ENCODE measurements at places on chromosomes 6 and 20.
A peak's percentile ranks its signal among the peaks of the same experiment; 100 is the strongest.

DNA sequence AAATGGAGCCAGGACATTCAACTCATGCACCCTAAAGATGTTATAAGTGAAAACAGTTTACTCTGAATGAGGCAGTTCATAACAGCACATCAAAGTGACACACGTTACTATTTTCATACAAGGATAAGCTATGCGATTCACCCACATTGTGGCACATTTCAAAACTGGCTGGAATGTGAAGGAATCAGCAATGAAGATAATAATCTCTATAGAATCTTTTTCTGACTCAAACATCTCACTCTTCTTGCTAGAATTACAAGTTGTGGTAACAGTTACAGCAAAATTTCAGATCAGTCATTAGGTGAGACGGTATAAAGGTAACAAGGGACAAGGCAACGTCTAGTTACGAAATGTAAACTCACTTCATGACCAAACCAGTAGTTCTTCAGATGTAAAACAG lies 17.5 kb downstream of the TMEM244 start:
- no peak for DNase-seq

GRCh38 chr6:124679387-124679786 lies 282.9 kb upstream of the RNF217 start:
- DNase-seq: no peak

- DNase-seq: no peak
Observed at GRCh38 chr6:170313716-170314295, 7.2 kb downstream of the FAM120B start.

DNA sequence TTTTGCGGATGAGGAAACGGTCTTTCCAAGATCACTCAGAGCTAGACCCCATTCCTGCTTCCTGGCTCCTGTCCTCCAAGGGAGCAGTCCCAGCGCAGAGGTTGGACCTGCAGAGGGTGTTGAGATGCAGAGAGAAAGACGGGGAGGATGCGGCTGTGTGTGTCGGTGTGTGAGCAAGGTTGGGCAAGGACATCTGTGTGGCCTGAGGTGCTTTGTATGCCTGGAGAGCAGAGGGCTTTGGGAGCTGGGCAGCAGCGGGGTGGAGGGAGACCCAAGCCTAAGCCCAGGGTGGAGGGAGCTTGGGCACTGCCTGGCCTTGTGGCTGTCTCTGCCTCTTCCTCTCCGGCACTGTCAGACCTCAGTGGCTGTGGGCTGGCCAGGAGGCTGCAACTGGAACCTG lies 147.4 kb upstream of the RNF24 start:
- no peak for DNase-seq

DNA sequence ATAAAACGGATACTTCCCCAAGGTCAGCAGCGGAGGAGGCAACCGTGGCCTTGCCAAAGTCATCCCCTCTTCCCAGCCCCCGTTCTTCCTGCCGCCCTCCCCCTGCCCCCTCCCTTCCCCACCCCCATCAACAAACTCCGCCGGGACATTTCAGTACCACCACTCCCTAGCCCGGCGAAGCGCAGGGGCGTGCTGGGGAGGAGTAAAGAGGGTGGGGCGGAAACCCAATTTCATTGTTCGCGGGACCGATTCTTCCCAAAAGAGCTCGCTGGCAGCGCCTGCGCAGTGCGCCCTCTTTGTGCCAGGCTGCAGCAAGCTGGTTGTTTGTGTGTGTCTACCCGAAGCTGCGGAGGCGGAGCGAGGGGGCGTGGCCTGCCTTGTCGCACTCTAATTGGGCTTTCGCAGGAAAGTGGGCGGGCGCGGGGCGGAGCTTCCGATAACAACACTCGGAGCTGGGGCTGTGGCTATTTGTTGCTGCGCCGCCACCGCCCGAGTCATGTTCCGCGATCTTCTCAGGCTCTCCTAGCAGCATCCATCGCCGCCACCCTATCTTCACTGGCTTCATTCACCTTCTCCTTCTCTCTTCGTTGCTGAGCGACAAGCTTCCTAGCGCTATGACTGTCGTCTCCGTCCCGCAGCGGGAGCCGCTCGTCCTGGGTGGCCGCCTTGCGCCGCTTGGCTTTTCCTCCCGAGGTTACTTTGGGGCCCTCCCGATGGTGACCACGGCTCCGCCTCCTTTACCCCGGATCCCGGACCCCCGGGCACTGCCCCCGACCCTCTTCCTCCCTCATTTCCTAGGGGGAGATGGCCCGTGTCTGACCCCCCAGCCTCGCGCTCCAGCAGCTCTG lies at the start of gene PNRC1:
PNRC1 (plus strand) TSS at position 471 of the 848 bp plus-strand sequence; CDS start at position 615, 144 bp downstream.
- DNase-seq: peak; percentile 98

DNA sequence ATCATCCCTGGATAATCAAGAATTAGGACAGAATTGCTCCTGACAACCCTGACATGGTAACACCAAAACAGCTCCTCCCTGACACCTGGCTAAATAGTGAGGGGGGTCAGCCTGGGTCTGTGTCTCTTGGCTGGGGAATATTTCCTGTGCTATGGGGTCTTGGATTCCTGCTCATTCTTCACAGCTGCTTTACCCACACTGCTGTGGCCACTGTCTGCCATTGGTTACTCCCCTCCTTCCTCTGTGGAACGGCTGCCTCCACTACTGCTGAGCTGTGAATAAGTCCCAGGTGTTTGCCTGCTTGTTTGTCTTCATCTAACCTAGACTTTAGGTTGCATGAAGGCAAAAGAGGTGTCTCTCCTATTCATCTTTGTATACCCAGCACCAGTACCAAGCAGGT lies 33.9 kb upstream of the TXLNB start:
- DNase-seq: no peak

DNA sequence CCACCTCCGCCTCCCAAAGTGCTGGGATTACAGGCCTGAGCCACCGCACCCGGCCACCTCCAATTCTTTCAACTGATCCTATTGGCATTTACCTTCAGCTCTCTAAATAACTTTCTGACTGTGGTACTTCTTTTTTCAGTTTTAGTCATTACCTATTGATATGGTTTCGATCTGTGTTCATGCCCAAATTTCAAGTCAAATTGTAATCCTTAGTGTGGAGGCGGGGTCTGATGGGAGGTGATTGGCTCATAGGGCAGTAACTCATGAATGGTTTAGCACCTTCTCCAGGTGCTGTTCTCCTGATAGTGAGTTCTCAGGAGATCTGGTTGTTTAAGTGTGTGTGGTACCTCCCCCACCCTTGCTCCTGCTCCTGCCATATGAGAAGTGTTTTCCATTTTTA lies 140.9 kb downstream of the LPA start:
- DNase-seq: no peak

GRCh38 chr6:34288581-34288980 lies 39.8 kb upstream of the SMIM29 start:
- DNase-seq: no peak

DNA sequence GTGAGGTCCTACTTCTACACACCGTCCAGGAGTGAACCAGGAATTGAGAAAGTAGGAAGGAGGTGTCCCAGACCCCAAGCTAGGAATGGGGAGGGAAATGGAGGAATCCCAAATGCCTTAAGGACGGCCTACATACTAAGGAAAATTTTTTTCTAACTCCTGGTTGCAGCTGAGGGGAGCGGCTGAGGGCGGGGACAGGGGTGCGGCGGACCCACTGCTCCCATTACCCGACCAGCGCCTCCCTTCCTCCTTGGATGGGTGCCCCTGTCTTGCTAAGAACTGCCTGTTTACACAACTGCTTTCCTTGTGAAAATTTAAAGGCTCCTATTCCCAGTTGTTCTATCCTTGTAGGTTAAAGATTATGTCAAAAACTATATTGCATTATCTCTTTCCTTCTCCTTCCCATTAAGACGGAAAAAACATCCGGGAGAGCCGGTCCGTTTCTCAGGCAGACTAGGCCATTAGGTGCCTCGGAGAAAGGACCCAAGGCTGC lies 699 bp upstream of the HSPA1B start:
- DNase-seq: no peak

GRCh38 chr20:23603321-23603720 lies 2.4 kb downstream of the CST9 start:
- DNase-seq: no peak

- peak; percentile 37 for DNase-seq
Observed at GRCh38 chr6:39088331-39088730, 26.7 kb downstream of the SAYSD1 start.

DNA sequence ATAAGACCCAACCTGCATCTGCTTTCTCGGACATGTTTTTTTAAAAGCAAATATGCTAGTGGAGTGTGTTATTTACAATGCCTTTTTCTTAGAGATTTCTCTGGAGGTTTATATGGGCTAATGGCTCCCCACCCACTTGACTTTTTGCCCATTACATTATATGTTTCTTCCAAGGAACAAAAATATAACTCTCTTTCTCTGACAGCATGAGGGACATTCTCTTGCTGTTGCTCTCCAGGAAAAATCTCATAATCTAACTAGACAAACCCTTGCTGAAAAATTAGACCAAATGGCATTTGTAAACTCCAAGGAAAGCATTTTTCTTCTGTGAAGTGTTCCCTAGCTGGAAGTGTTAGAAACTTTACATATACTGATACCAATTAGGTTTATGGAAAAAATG lies 213.7 kb downstream of the PRL start:
- DNase-seq: no peak

DNA sequence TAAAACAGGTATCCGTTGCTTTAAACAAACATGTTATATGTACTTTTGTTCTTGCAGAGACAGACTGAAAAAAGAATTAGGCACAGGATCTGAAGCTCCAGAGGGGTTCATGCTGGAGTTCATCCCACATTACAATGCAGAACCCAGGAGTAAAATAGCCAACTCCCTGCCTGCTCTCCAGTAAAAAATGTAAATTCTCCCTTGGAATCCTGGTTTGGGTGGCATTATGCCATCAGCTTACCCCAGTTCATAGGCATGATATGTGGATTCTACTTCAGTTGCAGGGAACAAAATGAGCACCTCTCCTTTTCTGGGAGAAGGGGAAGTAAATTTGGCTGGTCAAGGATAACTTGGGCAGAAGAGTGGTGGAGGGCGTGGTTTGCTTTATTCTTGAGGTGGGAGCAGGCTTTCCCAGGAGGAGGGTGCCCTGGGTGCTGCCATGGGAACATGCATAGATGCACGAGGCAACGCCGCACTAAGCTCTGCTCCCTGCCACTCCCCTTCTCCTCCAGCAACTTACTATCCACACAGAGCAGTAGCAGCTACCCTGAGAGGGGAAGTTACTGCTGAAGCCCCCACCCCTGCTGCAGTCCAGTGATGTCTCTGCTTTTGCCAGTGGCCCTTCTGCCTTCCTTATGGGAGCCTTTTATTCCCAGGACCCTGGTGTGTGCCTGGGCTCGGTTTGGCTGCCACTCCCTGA lies 71.6 kb upstream of the GLP1R start:
- no peak for DNase-seq

DNA sequence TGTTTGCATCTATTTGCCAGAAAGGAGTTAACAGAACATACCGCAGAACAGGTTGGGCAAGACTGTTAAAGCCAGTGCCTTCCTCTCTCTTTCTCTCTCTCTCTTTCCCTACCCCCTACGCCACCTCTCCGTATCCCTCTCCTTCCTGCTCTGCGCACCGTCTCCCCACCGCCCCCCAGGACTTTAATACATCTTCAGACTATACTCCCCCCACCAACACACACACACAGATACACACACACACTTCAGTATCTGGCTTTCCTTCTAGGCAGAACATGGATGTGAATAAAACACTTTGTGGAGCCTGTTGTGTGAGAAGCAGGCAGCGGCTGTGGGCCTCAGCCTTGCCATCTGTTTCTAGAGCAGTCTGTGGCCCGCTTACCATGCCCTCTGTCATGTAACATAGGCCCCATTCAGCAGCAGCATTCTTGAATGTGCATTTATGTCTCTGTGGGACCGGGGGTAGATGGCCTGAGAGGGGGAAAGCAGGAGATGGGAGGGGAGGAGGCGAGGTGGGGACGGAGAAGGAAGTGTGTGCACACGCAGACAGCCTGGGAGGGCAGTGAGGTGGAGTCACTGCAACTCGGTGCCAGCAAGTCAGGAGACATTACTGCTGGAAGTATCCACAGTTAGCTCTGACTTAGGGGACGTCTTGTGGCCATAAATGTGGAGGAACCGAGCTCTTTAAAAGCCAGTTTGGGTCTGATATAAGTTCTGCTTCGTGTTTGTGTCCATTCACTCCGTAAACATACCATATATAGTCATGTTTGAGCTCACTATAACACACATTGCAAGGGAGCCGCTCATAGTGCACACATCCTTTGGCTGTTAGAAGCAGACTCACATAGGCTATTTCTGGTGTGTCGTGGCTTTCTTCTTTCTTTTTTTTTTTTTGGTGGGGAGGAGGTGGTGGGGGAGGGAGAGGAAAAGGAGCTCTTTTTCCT lies 38.4 kb downstream of the RREB1 start:
- peak; percentile 22 for DNase-seq

GRCh38 chr6:29839917-29840316 lies 12.3 kb downstream of the HLA-G start:
- DNase-seq: no peak

- DNase-seq: no peak
Observed at GRCh38 chr6:121523628-121524027, 88.2 kb downstream of the GJA1 start.

DNA sequence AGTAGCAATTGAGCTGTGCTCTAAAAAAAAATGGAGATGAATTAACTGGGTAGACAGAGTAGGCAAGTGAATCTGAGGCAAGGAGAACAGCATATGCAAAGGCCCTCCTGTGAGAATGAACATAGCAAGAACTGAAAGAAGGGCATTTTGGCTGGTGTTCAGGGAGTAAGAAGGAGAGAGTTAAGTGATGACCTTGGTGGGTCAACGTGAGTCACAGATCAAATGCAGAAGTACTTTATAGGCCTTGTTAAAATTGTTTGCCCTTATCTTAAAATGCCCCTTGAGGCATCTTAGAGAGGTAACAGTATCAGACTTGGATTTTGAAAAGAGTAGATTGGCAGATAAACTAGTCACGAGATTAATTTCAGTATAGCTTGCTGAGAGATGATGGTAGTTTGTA lies 24.5 kb downstream of the NDUFAF5 start:
- no peak for DNase-seq

- peak; percentile 3 for DNase-seq
Observed at GRCh38 chr20:34240693-34241615, at the start of gene ASIP. Gene ASIP, plus strand, starts transcription at chr20:34241423. Its CDS starts 18,952 bp downstream, at chr20:34260375.

DNA sequence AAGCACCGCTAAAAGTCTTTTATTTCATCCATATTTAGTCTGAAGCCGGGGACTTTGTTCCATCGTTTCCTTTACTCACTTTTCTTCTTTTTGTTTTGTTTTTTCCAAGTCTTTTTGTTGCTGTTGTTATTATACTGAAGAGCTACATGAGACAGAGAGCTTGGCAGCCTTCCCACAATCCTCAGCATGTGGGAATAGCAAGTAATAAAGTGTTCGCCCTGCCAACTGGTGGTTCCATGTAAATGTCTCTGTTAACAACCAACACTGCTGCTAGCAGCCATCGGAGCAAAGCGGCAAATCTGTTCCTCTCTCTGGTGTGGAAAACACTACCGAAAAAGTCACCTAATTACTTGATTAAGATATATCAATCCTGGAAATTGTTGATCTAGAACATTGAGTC lies 437.8 kb upstream of the ID4 start:
- no peak for DNase-seq

GRCh38 chr6:45445749-45446549 lies 68.2 kb upstream of the SUPT3H start:
- peak; percentile 27 for DNase-seq

- DNase-seq: no peak
Observed at GRCh38 chr6:149371154-149371553, 28.9 kb upstream of the SUMO4 start.

- no peak for DNase-seq
Observed at GRCh38 chr6:40425192-40425919, 161.8 kb downstream of the LRFN2 start.
